ENCODE measurements at places on chromosomes 1 and 21.

GRCh38 chr1:98940722-98941079 is 64.0 kb downstream of the PLPPR5 start:
- DNase-seq: no peak

- no peak for DNase-seq
These were observed 33.7 kb upstream of the NBL1 start for GRCh38 chr1:19610282-19610981.

GRCh38 chr21:26815197-26815596 is 30.0 kb downstream of the ADAMTS1 start:
- no peak for DNase-seq

- no peak for DNase-seq
These were observed 260.8 kb upstream of the RRP15 start for GRCh38 chr1:218024211-218024720.
